ENCODE measurements at places on chromosomes 7 and 10. TPM values are rescaled to one million over a fixed set of nuclear protein-coding genes. Genes with fewer than 3 reads are reported as not detected.

DNA sequence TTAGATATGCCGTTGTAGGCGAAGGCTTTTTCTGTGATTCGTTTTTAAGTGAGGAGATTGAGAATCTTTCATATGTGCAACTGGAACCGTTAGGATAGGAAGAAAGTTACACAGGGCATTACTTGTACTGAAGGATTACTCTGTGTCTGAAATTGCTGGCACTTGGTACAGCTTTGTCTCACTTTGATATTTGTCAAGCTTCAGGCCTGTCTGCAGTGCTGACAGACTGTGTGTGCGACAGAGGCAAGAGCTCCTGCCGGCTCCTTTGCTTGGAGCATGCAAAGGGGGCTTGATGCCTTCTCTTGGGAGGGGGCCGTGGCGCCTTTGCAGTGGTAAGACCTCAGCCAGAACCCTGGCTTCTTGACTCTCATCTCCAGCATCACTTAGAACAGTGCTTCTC, 45.8 kb downstream of the CCNY start:
- no peaks in the 10 kb centered on the region for H3K27me3 ChIP-seq
- H3K4me1 ChIP-seq: peaks cover 64% of the 10 kb centered on the region
- no peaks in the 10 kb centered on the region for H3K36me3 ChIP-seq
- DNase-seq: no peak
- H3K27ac ChIP-seq: peak overlapping the region; percentile 54
- H3K4me3 ChIP-seq: no peak overlapping the region

DNA sequence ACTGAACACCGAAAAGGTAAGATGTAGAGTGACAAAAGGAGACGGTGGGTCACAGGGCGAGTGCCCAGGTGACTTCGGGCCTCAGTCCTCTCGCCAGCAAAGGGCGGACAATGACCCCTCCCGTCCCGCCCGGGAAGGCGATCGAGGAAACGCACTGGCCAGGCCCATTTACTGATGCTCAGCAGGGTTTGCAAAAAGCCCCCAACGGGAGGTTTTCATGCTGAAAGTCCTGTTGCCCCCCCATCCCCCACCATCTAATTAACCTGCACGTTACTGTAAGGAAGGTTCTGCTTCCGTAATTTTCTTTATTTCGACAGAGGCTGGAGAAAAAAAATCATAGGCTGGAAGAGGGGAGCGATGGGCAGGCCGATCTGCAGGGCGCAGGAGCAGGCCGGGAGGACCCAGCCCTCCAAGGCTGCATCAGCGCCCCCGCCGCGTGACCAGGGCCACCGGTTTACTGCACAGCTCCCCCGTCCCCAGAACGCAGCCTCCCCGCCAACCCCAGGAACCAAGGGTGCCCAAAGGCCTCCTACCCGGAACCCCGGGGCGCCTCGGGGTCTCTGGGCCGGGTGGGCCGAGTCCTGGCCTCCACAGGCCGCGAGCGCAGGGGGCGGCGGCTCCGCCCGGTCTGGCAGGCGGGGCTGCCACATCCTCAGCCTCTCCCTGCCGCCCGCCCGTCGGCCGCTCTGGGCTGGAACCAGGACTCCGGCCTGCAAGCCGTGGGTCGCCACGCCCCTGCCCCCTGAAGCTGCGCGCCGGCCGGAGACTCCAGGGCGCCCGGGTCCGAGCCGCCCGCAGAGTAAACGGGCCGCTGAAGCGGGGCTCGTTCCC, 613 bp downstream of the OAT start:
- H3K27me3 ChIP-seq: no peaks in the 10 kb centered on the region
- DNase-seq: peak; percentile 55
- peak overlapping the region; percentile 90 for H3K4me3 ChIP-seq
- H3K36me3 ChIP-seq: no peaks in the 10 kb centered on the region

FAM170B gene
- not detected for total RNA-seq

GRCh38 chr10:75397496-75398199, 3.9 kb downstream of the ZNF503 start:
- no peaks in the 10 kb centered on the region for H3K36me3 ChIP-seq
- no peak for DNase-seq
- peak overlapping the region; percentile 90 for H3K4me3 ChIP-seq
- H3K27me3 ChIP-seq: no peaks in the 10 kb centered on the region
- H3K4me1 ChIP-seq: no peaks in the 10 kb centered on the region
- no peak overlapping the region for H3K27ac ChIP-seq

- no peak for DNase-seq
- no peak overlapping the region for H3K27ac ChIP-seq
- H3K27me3 ChIP-seq: no peaks in the 10 kb centered on the region
- no peak overlapping the region for H3K4me3 ChIP-seq
- no peaks in the 10 kb centered on the region for H3K4me1 ChIP-seq
- H3K36me3 ChIP-seq: no peaks in the 10 kb centered on the region
Observed at GRCh38 chr10:82409671-82410070, 534.7 kb downstream of the NRG3 start.

- DNase-seq: no peak
- H3K27me3 ChIP-seq: no peaks in the 10 kb centered on the region
- no peaks in the 10 kb centered on the region for H3K4me1 ChIP-seq
- no peak overlapping the region for H3K27ac ChIP-seq
Observed at GRCh38 chr10:72370201-72370722, 15.5 kb upstream of the DNAJB12 start.

CRYGN gene
- total RNA-seq: not detected
